ENCODE measurements at places on chromosomes 4 and X.

GRCh38 chr4:1463088-1463926, 57.1 kb upstream of the NKX1-1 start:
- DNase-seq, result no peak

DNA sequence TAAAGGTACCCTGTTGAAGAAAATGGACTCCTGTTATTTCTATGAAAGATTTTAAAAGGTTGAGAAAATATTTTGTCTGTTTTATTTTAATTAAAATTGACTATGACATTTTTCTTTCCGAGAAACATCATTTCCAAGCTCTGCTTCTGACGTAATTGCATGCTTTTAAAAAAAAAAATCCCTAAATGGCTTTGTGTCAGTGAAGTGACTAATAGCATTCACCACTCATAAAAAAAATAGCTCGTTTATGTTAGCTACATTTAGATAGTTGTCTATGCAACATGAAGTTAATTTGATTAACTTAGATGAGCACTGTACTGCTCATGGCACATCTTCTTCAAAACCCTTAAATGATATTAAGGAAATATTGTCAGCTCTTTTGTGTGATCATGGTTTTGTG, 105.1 kb upstream of the KLHL13 start:
- no peak for DNase-seq

DNA sequence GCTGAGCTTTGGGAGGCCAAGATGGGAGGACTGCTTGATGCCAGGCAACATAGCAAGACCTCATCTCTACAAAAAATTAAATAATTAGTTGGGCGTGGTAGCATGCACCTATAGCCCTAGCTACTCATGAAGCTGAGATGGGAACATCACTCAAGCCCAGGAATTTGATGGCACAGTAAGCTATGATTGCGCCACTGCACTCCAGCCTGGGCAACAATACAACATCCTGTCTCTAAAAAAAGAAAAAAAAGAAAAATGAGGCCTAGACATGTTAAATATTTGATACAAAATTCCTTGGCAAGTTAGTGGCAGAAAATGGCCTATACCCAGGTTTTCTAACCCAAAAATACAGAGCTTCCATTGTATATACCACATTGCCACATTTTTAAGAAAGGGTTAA, 88.1 kb upstream of the MAB21L2 start:
- no peak for DNase-seq

- no peak for DNase-seq
These were observed 86.6 kb downstream of the RTL5 start for GRCh38 chrX:72045141-72045540.

GRCh38 chr4:38905652-38906385, 38.2 kb downstream of the FAM114A1 start:
- DNase-seq, result no peak

GRCh38 chr4:184792950-184793555, 32.7 kb downstream of the ACSL1 start:
- DNase-seq, result no peak

- DNase-seq, result no peak
These were observed 213.5 kb downstream of the CBR4 start for GRCh38 chr4:168796362-168797106.
